GF-D8 (cell line): ENCODE measurements at places on chromosomes 16 and 17.

- DNase-seq: no peak
These were observed 15.7 kb upstream of the XYLT2 start for GRCh38 chr17:50330151-50330775.

GRCh38 chr16:56607675-56608042, 725 bp upstream of the MT2A start:
- no peak for DNase-seq

- DNase-seq: no peak
These were observed 73.5 kb upstream of the KIF2B start for GRCh38 chr17:53749178-53749577.

GRCh38 chr16:58882292-58882691, 148.2 kb upstream of the GOT2 start:
- peak; percentile 89 for DNase-seq

DNA sequence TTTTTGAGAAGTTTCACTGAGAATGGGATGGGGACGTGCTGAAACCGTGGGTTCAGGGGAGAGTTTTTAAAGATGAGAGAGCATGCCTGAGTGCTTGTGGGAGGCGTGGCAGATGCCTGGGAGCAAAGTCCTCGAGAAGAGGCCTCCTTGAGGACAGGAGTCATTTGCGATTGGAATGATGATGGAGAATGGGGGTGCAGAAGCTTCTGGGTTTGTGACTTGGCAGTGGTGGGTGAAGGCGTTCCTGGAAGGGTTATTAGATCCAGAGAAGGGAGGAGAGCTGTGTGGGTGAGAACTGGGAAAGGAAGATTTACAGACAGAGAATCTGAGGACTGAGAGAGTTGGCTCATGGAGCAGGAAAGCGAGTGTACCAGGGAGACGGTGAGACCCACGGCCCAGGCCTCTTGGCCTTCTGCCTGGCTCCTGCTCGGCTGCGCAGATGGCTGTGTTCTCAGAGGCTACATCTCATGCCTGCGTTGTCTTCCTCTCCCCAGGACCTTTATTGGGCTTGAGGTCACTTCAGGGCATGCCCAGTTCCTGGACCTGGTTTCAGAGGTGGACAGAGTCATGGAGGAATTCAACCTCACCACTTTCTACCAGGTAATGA, 8.6 kb upstream of the MMP15 start:
- DNase-seq: no peak

GRCh38 chr16:4506450-4506849, 30.3 kb downstream of the HMOX2 start:
- peak; percentile 25 for DNase-seq

GRCh38 chr17:40735016-40735415, 20.1 kb downstream of the KRT25 start:
- DNase-seq: no peak

DNA sequence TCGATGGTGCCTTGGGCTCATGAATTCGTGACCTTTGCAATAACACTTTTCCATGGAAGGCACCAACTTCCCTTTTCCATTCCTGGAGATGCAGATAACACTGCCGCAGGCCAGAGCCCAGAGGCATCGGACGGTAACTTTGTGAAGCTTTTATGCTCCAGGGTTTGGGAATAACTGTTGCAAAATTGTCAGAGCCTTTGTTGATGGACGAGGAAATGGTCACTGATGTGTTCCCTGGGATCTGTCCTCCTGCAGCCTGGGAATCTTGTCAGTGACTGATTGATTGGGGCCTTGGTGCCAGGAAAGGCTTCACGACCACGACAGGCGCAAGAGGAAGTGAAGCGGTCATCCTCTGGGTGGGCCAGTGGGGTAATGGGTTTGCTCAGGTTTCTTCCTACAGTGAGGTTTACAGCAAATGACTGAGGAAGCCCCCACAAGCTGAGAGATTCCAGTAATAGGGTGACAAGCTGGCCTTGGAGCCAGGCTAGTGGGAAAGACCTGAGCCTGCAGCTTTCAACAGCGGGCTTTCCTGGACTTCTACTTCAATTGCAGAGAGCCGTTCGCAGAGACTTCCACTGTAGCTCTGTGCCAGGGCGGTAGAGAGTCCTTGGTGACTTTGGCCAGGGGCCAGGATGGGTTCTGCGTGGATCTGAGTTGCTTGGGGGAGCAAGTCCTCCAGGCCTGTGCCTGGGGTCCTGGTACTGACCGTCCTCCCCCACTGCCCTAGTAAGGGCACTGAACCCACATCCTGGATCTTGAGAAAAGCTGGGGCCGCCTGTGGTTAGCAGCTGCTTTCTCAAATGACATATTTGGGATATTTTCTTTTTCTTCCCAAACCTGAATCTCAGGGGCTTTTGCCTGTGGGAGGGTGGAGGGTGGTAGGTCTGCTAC, 37.6 kb downstream of the PGS1 start:
- no peak for DNase-seq

DNA sequence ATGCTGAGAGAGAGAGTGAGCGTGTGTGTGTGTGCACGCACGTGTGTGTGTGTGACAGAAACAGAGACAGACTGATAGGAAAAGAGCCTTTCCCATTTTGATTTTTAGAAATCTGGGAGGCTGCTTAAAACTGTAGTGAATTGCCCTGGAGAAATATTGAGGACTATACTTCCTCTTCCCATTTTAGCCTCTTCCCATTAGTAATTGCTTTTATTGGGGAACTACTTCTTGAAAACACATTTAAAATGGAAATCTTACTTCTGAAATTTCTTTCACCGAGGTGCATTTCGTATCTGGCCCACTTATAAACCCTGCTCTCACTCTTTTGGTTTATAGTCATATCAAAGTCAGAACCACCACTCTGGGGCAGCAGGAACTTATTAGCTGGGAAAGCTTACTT, 47.1 kb downstream of the NUP93 start:
- no peak for DNase-seq

GRCh38 chr17:47857551-47858455, 6.8 kb upstream of the SP6 start:
- no peak for DNase-seq

DNA sequence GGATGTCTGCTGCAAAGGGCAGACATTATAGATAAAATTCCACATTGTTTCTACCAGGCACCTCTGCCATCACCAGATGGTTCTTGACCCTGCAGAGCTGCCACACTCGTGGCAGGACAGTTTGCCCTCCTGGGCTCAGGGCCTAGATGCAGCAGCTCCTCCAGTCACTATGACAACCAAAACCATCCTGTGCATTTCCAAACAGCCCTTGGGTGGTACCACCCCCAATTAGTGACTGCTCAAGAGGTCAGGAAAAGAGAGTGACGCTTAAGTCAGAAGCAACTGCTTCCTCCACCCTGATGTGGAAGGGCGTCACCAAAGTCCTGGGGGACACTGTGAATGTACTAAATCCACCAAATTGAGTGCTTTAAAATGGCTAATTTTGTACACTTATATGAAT, 109.2 kb downstream of the C16orf95 start:
- no peak for DNase-seq
